Activated CD4-positive, alpha-beta T cell treated with anti-CD3 and anti-CD28 coated beads, Interleukin-2, amount 10 ng/mL, durations not matched to agents 24 days and 14 days (primary cell): ENCODE measurements at places on chromosomes 7 and 10.
A peak's percentile ranks its signal among the peaks of the same experiment; 100 is the strongest.

DNA sequence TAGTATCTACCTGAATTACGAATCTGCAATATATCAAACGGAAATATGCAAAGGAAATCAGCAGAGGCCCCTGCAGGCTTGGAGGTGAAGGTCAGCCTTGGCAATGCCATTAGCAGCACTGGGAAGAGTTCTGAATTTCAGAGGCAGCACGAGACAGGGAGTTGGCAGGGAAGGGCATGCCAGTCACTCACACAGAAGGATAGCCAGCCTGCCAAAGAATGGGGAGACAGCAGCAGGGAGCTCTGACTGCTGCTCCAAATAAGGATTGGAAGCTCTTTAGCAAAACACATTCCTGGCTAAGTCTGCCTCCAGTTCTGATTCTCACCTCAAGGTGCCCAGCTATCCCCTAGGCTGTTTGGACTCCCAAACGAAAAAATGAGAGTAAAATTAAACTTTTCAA is 188.0 kb downstream of the PDE1C start:
- DNase-seq, result no peak

DNA sequence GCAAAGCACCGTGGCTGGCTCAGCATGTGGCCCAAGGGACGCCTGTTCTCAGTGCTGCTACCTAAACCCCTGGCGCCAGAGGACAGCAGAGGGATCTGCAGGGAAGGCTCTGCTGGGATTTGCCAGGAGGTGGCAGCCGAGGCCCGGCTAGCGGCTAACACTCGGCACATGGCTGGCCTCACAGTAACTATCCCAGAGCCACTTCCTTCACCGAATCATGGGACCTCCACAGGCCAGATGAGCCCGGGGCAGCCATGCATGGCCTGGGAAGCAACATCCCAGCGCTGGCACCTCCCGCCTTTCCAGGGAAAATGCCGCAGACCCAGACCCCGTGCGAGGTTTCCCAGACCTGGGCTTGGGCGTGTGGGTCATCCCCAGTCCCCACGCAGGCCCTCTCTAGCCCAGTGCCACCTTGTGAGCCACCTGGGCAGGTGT is 36.4 kb downstream of the DPYSL4 start:
- peak; percentile 92 for DNase-seq

- no peak for DNase-seq
Observed at GRCh38 chr10:18760836-18761235, 101.6 kb downstream of the ARL5B start.

- peak; percentile 71 for DNase-seq
Observed at GRCh38 chr7:140358412-140359051, 39.8 kb downstream of the SLC37A3 start.
